ENCODE measurements at places on chromosomes 4 and X.

GRCh38 chr4:87240341-87240740 is 19.9 kb upstream of the KLHL8 start:
- no peak for DNase-seq

DNA sequence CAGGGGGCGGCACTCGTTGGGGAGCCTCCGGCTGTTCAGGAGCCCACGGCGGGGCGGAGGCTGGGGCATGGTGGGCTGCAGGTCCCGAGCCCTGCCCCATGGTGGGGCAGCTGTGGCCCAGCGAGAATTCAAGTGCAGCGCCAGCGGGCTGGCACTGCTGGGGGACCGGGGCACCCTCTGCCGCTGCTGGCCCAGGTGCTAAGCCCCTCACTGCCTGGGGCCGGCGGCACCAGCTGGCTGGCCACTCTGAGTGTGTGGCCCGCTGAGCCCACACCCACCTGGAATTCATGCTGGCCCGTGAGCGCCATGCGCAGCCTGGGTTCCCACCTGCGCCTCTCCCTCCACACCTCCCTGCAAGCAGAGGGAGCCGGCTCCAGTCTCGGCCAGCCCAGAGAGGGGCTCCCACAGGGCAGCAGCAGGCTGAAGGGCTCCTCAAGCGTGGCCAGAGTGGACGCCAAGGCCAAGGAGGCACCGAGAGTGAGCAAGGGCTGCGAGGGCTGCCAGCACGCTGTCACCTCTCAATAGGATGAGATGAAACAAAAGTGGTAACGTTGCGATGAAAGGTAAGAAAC is 464.9 kb downstream of the PCDH7 start:
- DNase-seq, result no peak

DNA sequence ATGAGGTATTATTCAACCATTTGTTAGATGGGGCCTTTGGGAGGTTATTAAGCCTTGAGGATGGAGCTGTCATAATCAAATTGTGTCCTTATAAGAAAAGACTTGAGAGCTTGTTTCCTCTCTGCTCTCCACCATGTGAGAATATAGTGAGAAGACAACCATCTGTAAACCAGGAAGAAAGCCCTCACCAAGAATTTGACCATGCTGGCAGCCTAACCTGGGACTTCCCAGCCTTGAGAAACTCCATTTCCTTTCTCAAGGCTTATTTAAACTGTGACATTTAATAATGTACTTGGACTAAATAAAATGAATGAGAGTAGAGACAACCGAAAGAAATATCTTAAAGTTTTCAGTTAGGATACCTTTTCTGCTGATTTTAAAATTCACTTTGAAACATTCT is 83.7 kb upstream of the GC start:
- DNase-seq, result no peak

DNA sequence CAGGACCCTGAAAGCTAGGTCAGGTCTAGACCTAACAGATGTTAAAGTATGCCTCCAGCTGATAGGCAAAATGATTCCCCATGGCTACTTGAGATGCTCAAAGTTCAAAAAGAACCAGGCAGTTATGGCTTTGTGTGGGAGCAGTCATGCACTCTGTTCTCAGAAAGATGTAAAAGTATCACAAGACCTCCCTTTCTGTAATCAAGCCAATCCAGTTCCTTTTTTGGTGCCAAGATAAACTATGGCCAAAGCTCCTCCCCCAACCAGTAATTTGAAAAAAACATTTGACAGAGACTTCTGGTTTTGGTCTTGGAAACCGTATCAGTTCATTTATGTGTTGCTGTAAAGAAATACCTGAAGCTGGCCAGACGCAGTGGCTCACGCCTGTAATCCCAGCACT is 340.9 kb downstream of the CHIC1 start:
- DNase-seq, result no peak

DNA sequence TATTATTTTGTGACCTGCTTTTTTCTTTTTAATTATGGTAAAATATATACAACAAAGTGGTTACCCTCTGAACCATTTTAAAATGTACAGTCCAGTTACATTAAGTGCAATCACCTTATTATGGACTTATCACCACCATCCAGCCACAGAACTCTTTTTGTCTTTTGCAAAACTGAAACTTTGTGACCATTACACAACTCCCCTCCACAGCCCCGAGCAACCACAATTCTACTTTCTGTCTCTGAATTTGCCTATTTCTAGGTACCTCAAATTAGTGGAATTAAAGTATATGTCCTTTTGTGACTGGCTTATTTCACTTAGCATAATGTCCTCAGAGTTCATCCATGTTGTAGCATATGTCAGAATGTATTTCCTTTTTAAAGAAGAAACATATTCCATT is 39.3 kb upstream of the WWC2 start:
- no peak for DNase-seq

GRCh38 chrX:18288716-18289115 is 65.8 kb downstream of the SCML2 start:
- DNase-seq, result no peak

GRCh38 chr4:153008578-153009199 is 72.6 kb downstream of the FHDC1 start:
- DNase-seq, result no peak

GRCh38 chr4:139633661-139634060 is 32.0 kb upstream of the MGST2 start:
- DNase-seq, result no peak

DNA sequence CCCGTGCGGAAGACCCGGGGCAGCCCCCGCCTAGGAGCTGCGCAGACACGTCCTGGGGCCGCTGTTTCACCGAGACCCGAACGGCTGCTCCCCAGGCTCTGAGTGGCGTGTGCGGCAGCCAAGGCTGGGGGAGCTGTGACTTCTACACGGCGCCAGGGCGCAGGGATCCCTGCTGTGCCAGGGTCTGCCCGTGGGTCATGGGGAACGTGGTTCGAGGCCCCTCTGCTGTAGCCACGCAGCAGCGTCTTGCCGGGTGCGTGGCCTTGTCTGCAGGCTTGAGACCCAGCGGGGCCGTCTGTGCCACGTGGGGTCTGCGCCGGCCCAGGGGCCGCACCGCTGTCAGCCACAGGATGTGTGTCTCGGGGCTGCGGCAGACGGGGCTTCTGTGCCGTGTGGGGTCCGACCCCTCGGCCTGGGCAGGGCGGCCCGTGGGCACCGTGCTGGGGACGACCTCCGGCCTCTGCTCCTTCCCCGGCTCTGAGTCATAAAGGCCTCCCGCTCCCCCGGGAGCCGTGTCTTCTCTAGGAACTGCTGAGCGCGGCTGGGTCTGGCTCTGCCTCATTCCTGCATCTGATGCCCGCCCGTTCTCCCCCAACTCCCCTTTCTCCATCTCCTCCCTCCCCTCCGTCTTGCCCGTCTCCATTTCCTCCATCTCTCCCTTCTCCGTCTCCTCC is 12.7 kb upstream of the GTPBP6 start:
- no peak for DNase-seq

- no peak for DNase-seq
These were observed 220.7 kb upstream of the CASK start for GRCh38 chrX:42143866-42144592.

GRCh38 chrX:8960957-8961468 is 72.9 kb downstream of the FAM9B start:
- DNase-seq, result no peak

GRCh38 chr4:80306260-80306659 is 29.3 kb upstream of the CFAP299 start:
- no peak for DNase-seq

GRCh38 chr4:144894573-144894972 is 203.4 kb downstream of the ANAPC10 start:
- no peak for DNase-seq

DNA sequence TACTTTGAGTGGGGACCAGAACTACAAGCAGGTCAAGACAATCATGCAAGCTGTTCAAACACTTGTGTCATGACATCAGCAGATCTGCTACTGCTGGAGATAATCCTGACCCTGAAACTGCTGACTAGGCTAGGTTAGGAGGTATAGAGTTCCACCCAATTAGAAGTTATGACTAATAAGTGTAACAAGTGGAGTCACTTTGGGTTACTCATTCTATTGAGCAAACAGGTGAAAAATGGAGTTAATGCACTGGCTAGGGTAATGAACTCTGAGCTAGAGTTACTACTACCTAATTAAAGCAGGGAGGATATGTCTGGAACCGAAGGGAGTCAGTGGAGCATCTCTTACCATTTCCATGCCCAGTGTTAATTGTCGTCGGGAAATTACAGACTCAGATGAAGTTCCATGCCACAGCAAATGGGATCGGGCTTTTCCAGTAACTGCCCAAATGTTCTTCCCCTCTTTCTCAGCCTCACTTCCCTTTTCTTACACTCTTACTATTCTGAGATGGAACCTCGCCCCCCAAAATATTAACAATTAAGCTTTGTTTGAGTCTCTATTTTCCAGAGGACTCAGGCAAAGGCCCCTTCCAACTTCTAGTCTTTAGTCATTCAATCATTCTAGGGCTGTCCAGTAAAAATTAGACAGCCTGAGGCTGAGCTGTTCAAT is 19.8 kb upstream of the MANBA start:
- no peak for DNase-seq

- no peak for DNase-seq
These were observed 153.3 kb upstream of the LNX1 start for GRCh38 chr4:53744446-53745160.

DNA sequence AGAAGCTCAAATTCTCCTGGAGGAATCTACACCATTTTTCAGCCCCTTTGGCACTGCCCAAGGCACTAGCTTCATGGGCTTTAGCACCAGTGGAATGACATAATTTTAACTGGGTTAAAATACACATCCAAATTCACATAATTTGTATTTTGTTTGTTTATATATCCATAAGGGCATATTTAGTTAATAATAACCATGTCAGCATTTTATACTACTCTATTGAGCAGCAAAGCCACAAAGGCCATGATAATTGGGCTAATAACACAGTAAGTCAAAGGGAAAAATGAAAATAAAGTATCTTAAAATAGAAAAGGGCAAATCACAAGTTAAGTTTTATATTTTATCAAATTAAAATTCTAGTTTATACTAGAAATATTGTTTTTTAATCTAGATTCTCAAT is 262.7 kb upstream of the TACR3 start:
- no peak for DNase-seq

Data from type B pancreatic cell (in vitro differentiated cells).